ENCODE measurements at places on chromosomes 2 and 18.

GRCh38 chr2:207317378-207317984 lies 151.7 kb upstream of the KLF7 start:
- DNase-seq = no peak

GRCh38 chr2:148829618-148830017 lies 45.4 kb upstream of the KIF5C start:
- no peak for DNase-seq

DNA sequence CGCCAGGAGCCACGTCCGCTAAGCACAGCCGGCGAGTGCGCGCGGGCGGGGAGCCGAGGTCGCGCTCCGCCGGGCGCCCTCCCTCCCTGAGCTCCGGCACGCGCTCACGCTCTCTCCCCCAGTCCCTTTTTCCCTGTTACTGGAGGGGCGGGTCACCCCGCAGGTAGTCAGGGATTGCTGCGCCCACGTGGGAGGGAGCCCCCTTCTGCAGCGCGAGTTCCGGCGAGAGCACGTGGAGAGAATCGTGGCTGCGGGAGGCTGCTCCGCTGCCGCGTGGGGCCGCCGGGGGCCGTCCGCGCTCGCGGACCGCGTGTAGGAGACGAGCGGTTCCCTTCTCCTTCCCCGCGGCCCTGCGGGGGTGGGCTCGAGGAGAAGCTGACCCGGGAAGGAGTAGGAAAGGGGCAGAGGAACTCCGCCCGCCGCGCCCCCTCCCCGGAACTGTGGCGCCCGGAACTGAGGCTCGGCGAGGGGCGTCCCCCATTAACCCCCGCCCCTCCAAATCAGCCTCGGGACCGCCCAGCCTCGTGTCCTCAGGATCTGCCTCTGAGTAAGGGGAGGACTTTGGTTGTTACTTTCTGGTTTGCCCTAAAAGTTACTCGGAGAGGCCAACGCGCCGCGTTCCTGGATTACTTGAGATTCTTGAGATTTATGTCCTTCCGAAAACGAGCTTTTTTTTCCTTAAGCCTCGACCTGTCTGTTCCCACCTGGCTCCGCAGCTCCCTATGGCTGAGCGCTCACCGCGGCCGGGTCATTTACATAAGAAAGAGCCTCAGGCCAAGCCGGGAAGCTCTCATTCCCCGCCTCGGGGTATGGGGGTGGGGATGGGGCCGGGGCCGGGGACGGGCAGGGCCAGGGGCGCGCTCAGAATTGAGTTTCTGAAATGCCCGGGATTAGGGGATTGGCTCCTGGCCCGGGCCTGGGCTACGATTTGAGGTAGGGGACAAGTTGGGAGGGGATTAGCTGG lies 1.1 kb downstream of the HK2 start:
- no peak for DNase-seq

GRCh38 chr2:237885111-237885930 lies 25.9 kb downstream of the RAMP1 start:
- DNase-seq = no peak

GRCh38 chr2:25822190-25823117 lies 55.8 kb downstream of the ASXL2 start:
- peak; percentile 40 for DNase-seq

DNA sequence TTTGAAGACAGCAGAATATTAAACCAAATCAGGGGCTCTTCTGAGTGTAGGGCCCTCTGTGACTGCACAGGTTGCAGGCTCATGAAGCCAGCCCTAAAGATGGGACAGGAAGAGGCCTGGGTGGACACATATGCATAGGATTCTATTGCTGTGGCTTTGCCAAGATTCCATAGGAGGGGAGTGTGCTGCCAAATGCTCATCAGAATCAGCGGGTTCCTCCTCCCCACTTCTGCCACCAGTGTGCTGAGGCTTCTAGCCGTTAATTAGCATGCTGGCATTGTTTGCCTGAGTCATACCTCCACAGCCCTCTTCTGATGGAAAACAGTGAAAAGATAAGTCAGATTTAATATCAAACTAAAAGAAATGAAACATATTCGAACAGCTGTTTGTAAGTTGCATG lies 103.9 kb upstream of the TMEFF2 start:
- no peak for DNase-seq

DNA sequence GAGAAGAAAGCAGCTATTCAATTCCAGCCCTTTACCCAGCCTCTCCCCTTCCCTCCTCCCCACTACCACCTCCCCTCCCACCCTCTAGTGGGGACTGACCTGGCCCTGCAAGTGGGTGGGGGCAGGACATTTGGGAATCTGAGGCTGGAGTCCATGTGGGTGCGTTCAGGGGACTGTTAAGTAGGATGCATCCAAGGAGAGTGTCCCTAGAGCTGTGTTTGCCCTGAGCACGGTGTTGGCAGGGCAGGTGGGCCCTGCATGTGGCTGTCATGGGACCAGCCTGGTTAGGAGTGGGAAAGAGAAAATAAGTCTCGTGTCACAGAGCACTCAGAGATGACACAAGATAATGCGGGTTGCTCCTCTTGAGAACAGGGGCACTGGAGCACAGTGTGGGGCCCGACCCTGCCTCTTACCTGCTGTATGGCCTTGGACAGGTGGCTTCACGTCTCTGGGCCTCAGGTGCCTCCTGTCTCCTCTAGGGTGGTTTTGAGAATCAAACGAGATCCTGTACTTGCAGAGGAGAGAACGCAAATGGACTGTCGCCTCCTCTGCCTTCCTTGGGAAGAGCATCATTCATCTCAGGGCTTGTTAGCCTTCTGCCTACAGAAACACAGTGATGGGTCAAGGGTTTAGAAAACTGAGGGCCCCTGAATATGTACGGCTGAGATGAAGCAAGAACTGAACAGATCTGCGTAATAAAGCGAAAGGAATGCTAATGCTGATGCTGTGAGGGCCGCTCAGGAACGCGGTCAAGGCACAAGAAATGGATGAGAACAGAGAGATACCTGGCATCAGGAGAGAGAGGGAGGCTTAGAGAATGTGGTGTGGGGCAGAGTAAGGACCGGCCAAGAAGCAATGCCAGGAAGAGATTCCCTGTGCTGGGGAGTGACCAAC lies 187.7 kb upstream of the HAAO start:
- no peak for DNase-seq

DNA sequence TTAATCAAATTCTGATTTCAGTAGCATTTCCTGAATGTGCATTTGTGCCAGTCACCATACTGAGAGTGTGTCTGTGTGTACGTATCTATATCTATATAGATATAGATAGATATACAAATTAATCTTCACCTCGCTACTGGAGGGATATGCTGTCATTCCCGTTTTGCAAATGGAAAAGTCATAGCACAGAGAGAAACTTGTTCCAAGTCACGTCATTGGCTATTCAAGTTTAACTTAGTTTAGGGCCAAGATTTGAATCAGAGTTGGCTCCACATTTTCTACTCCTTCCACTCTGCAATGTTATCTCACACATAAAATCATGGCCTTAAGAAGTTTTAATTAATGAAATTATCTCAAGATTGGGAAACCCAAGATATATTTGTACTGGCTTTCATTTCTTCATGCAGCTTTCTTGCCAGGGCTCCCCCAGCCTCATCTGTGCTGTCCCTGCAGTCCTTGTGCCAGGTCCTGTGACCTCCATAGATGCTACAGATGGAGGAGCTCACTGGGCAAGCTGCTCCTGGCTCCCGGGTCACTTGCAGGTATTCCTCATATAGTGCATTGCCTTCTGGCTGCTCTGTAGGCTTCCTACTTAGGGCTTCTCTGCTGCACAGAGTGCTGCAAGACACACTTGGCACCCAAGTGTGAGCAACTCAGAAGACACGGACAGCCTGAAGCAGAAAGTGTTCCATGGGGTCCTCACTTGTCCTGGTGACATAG lies 245.8 kb downstream of the KCNS3 start:
- DNase-seq = no peak

- no peak for DNase-seq
These were observed 543.0 kb downstream of the TNS1 start for GRCh38 chr2:217459680-217460405.

DNA sequence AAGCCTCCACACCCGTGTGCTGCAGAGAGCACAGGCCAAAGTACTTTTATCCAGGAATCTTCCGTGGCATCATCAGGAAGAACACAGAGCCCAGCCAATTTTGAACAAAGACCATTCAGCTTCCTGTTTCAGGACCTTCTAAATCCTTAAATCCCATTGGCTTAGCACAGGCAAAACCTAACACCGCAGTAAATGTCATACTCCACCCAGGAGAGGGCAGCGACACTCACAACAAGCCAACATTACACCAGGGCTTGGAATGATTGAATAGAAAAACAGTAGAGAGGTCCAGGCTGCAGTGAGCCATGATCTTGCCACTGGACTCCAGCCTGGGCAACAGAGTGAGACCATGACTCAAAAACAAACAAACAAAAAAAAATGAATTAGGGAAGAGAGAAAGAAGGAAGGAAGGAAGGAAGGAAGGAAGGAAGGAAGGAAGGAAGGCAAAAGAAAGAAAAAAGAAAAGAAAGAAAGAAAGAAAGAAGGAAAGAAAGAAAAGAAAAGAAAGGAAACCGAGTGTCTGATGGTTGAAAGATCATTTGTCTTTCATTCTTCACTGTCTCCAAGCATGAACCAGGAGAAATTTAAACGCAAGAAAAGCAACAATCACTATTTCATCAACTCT lies 144.6 kb upstream of the SATB2 start:
- DNase-seq = no peak

- no peak for DNase-seq
These were observed 237.2 kb downstream of the INSIG2 start for GRCh38 chr2:118325321-118325955.

GRCh38 chr18:33135951-33136660 lies 304.4 kb downstream of the CCDC178 start:
- no peak for DNase-seq

DNA sequence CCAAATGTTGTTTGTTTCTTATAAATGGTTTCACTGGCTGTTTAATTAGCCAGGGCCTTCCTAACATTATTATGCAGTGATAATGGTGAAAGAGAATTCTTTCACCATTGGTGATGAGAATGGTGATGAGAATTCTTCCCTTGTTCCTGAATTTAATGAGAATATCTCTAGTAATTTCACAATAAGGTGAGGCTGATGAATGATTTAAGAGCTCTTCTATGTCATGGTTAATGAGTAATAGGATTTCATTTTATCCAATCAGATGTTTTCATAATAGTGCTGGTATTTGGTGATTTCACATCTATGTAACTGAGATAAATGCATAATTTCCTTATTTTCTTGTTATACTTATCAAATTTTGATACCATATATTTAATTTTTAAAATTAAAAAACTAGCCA lies 535.7 kb upstream of the ZEB2 start:
- no peak for DNase-seq

DNA sequence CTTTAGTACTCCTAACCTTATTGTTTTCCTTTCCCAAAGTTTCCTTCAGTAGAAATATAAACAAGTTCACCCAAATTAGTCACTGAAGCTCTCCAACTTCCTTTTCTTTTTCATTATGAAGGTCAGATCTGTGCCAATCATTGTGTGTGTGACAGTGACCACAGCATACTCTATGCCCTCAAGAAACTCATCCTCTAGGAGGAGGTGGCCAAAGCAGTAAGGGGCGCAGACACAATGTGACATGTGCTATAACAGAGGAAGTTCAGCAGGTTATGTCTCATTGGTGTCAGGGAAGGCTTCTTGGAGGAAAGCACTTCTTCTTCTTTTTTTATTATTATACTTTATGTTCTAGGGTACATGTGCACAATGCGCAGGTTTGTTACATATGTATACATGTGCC lies 60.0 kb upstream of the PSME4 start:
- no peak for DNase-seq

DNA sequence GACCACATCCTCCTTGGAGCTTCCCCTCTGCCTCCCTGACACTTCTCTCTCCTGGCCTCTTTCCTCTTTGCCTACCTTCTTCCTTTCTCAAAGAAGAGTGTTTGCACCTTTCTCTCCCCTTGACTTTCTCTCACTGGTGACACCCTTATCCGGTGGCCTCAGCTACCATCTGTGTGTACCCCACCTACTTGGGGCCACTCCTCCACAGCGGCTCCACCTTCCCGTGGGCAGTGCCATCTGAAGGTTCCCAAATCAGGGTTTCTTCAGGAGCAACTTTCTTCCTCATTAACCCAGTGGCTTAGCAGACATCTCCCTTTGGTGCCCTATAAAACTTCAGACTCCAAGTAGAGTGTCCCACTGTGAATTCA lies 5.3 kb upstream of the NCL start:
- no peak for DNase-seq

DNA sequence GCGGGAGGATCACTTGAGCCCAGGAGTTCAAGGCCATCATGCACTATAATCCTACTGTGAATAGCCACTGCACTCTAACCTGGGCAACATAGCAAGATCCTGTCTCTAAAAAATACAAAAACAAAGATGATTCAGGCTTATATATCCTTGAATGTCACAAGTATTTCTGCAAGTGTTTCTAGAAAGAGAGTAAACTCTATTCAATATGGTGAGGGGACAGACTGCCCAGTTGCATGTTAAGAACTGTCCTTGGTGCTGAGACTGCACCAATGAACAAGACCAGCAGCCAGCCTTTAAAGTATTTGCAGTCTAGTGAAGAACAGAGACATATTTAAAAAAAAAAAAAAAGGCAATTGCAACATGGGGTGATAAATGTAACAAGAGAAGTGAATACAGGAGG lies 16.4 kb downstream of the MAP3K19 start:
- DNase-seq = no peak

DNA sequence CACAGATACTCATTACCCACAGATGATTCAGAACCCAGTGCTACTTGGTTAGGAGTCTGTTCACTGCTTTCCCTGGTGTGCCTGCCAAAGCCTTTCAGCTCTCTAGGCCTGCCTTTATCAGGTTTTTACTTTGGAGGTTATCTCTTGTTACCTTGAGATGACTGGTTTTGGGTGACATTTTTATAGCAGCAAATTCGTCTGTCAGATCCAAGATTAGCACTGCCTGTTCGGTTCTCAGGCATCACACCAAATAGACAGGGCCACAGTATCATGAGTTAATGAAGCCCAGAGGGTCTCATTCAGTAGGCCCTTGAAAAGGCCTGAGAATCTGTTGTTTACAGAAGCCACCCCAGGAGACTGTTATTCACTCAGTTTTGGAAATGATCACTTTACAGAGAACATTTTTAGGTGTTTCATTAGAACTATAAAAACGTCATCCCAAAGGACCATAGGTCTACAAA lies 121.2 kb downstream of the OSBPL6 start:
- DNase-seq = no peak

DNA sequence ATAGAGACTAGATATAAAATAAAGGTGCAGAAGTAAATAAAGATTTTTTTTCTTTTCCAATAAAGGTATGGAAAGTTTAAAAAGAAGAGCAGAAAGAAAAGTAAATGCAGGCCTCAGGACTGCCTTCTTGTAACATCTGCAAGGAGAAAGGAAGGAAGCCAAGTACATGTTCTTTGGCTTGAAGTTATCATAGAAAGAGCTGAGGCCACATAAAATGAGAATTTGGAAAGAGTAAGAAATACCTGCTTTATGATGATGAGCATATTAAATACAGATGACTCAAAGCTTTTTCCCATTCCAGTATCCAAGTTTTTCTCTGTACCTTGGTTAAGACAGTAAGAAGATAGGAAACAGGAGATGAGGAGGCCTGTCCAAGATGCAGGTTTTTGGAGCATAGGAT lies 25.3 kb upstream of the UBE2E3 start:
- DNase-seq = no peak

- DNase-seq = no peak
These were observed 6.0 kb upstream of the ADRA2B start for GRCh38 chr2:96122391-96122790.

- DNase-seq = no peak
These were observed 9.5 kb downstream of the WDPCP start for GRCh38 chr2:63578767-63579166.

- DNase-seq = no peak
These were observed 185.4 kb downstream of the ST6GAL2 start for GRCh38 chr2:106700616-106701015.

- no peak for DNase-seq
These were observed 5.2 kb downstream of the GATA6 start for GRCh38 chr18:22174341-22175145.

GRCh38 chr18:32368170-32368569 lies 102.5 kb downstream of the GAREM1 start:
- no peak for DNase-seq
